CD4-positive, CD25-positive, alpha-beta regulatory T cell (primary cell): ENCODE measurements at places on chromosomes 4 and X. TPM values are rescaled to one million over a fixed set of nuclear protein-coding genes. Genes with fewer than 3 reads are reported as not detected.
A peak's percentile ranks its signal among the peaks of the same experiment; 100 is the strongest.

ADGRG2 gene
- not detected for total RNA-seq

TMEM35A gene
- total RNA-seq: not detected

ATP1B4 gene
- not detected for total RNA-seq

NAP1L5 gene
- total RNA-seq: 9.0 TPM

DNA sequence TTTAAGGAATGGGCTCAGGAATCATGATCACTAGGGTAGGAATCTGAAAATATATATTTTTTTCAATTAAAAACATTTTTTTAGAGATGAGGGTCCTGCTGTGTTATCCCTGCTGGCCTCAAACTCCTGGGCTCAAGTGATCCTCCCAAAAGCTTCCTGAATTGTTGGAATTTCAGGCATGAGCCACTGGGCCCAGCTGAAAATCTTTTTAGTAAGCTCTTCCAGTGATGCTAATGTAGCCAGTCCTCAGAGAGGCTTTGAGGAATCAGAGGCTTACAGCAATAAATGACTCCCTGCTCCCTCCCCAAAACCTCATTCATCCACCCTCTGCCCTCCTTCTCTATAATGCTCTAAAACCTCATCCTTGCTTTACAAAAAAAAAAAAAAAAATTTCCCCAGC lies 129.5 kb downstream of the ZIC3 start:
- H3K36me3 ChIP-seq: no peaks in the 10 kb centered on the region
- no peak overlapping the region for H3K4me3 ChIP-seq
- no peak for DNase-seq
- no peaks in the 10 kb centered on the region for H3K4me1 ChIP-seq
- no peaks in the 10 kb centered on the region for H3K27me3 ChIP-seq

- DNase-seq: no peak
- H3K36me3 ChIP-seq: no peaks in the 10 kb centered on the region
- no peak overlapping the region for H3K4me3 ChIP-seq
- no peak overlapping the region for H3K27ac ChIP-seq
- no peaks in the 10 kb centered on the region for H3K27me3 ChIP-seq
- no peaks in the 10 kb centered on the region for H3K4me1 ChIP-seq
Measured at GRCh38 chrX:140983730-140984129, 18.7 kb upstream of the SPANXB1 start.

DNA sequence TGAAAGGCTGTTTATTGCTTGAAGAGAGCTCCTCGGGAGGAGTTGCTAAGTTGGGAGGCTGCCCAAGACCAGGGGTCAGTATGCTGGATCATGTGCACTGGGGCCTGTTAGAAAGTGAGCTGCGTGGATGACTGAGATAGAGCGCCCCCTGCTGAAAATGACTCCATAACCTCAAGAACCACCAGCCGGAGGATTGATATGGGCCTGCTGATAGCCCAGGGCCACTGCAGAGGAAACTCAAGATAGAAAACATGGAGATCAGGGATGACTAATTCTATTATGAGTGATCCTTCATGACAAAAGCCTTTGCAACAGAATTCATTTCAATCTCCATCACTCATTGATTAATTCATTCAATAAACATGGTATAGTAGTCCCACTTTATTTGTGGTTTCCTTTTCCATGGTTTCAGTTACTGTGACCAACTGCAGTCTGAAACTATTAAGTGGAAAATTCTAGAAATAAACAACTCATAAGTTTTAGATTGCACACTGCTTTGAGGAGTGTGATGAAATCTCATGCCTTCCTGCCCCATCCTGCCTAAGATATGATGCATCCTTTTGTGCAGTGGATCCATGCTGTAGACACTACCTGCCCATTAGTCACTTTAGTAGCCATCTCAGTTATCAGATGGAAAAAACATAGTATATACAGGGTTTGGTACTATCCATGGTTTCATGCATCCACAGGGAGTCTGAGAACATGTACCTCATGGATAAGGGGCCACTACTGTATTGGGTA lies 126.7 kb upstream of the MBNL3 start:
- no peaks in the 10 kb centered on the region for H3K27me3 ChIP-seq
- H3K27ac ChIP-seq: no peak overlapping the region
- no peaks in the 10 kb centered on the region for H3K4me1 ChIP-seq
- H3K36me3 ChIP-seq: no peaks in the 10 kb centered on the region

GRCh38 chr4:159010563-159011260 lies 92.2 kb upstream of the RAPGEF2 start:
- no peaks in the 10 kb centered on the region for H3K4me1 ChIP-seq
- no peak for DNase-seq
- no peak overlapping the region for H3K27ac ChIP-seq
- no peaks in the 10 kb centered on the region for H3K36me3 ChIP-seq
- peaks cover 4% of the 10 kb centered on the region for H3K27me3 ChIP-seq

- H3K4me1 ChIP-seq: no peaks in the 10 kb centered on the region
- H3K27me3 ChIP-seq: no peaks in the 10 kb centered on the region
- no peaks in the 10 kb centered on the region for H3K36me3 ChIP-seq
- no peak overlapping the region for H3K4me3 ChIP-seq
Measured at GRCh38 chrX:111823703-111824102, 52.3 kb upstream of the TRPC5OS start.

DNA sequence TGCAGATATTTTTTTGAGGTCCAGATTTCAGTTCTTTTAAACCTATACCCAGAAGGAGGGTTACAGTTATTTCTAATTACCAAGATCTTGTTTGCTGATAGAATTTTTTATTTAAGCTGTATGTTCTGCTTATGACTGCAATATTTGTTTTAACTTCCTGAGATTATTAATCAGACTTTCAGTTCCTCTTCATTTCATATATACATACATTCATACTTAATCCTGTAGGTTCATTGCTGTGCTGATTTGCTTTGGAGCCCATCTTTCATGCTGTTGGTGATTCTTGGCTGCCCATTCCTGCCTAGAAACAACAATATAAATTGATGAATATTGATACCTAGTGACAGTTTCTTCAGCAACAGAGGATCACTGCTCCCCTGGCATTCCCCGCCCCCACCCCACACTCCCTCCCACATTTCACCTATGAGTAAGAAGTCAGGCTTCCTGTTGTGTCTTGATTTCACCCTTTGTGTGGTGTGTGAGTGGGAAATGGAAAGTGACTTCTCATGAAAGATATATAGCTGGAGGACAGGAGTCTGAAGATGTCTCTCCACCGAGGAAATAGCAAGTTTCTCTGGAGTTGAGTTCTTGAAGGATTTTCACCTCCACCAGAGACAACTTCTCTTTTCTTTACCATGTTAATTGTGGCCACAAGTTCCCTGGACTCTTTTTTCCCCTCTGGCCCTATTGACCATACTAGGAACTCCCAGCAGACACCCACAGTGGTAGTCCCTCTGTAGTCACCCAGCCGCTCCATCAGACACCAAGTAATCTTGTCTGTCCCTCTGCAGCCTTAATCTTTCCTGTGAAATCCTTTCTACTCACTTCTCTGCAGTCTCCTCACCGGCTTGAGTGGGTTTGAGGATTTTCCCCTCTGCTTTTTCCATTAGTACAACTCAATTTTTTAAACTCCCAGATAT lies 118.4 kb downstream of the ASB9 start:
- no peaks in the 10 kb centered on the region for H3K36me3 ChIP-seq
- peaks cover 10% of the 10 kb centered on the region for H3K4me1 ChIP-seq
- H3K4me3 ChIP-seq: peak overlapping the region; percentile 50
- H3K27me3 ChIP-seq: no peaks in the 10 kb centered on the region
- H3K27ac ChIP-seq: no peak overlapping the region
- DNase-seq: no peak

GRCh38 chr4:156321203-156321602 lies 367.5 kb upstream of the CTSO start:
- H3K27me3 ChIP-seq: no peaks in the 10 kb centered on the region
- no peak overlapping the region for H3K27ac ChIP-seq
- H3K4me3 ChIP-seq: no peak overlapping the region
- no peak for DNase-seq
- H3K4me1 ChIP-seq: no peaks in the 10 kb centered on the region
- no peaks in the 10 kb centered on the region for H3K36me3 ChIP-seq

- no peak overlapping the region for H3K27ac ChIP-seq
- H3K36me3 ChIP-seq: no peaks in the 10 kb centered on the region
- H3K4me3 ChIP-seq: no peak overlapping the region
- DNase-seq: no peak
Measured at GRCh38 chr4:53592686-53593501, 1.6 kb upstream of the LNX1 start.

DNA sequence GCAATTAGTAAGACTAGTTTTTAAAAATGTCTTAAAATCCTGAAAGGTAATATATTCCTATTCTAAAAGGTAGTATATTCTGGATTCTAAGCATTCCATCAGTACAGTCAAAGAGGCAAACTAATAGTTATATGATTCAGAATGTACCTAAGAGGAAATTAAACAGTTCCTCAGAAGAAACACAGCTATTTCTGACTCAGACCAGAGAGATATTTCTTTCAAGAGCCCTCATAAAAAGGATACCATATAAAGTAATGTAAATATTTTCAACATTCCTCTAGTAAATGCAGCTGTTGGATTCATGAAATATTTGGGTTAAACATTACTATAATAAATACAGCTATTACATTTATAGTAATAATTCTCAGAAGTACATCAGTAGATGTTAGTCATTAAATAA lies 358.3 kb downstream of the MAGEB5 start:
- DNase-seq: no peak
- no peaks in the 10 kb centered on the region for H3K4me1 ChIP-seq
- H3K4me3 ChIP-seq: no peak overlapping the region

DNA sequence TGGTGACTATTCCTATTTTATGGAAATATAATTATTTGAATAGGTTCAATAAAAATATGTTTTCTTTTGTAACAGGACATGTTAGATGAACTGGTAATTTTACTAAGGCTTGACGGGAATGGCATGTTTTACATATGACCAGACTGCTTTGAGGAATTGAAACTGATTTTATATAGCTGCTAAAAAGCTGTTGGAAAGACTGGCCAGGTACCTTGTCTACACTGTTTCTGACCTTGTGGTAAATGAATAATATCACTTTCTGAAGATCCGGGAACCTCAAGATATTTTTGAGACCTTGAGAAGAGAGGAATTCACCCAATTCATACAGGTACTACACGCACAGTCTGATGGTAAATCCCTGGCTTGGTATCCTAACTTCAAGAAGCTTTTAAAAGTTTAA lies 42.1 kb upstream of the USP46 start:
- H3K4me1 ChIP-seq: no peaks in the 10 kb centered on the region
- no peaks in the 10 kb centered on the region for H3K36me3 ChIP-seq
- no peak overlapping the region for H3K27ac ChIP-seq
- no peak for DNase-seq
- no peak overlapping the region for H3K4me3 ChIP-seq

DNA sequence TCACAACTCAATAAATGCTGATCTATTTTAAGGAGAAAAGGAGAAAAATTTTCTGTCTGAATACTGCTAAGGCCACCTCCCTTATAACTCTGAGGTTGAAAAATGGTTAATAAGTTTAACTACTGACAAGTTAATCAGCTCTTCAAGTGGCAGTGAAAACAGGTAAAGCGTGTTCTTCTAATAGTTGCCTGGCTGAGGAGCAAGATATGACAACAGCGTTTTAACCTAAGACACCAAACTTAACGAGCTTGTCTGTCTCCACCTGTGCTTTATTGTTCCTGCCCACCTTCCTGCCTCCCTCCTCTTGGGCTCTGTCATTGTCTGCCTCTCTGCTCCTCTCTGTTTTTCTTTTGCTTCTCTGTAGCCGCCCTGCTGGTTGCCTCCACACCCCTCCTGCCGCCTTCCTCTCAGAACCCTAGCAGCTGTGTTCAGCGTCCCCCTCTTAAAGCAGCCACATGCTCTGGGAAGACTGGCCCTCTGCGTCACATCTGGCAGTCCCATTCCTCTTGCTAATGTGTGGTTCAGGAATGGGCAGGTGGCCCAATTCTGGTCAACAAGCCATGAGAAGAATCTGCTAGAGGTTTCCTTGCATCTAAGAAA lies 4.3 kb upstream of the TSPAN5 start:
- peak overlapping the region; percentile 96 for H3K27ac ChIP-seq
- no peaks in the 10 kb centered on the region for H3K36me3 ChIP-seq
- peak; percentile 83 for DNase-seq
- H3K4me1 ChIP-seq: peaks cover 60% of the 10 kb centered on the region

DNA sequence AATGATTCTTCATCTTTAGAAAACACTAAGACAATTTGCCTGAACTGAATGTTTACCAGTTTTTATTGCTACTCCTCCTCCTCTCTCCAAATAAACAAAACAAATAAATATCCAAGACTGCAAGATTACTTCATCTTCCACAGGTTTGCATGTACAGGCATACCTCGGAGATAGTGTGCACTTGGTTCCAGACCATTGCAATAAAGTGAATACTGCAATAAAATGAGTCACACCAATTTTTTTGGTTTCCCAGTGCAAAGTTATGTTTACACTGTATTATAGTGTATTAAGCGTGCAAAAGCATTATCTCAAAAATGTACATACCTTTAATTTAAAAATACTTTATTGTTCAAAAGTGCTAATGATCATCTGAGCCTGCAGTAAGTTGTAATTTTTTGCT lies 53.3 kb downstream of the FBXL5 start:
- H3K36me3 ChIP-seq: peaks cover 16% of the 10 kb centered on the region
- H3K4me1 ChIP-seq: no peaks in the 10 kb centered on the region
- no peak overlapping the region for H3K27ac ChIP-seq
- DNase-seq: no peak

GRCh38 chr4:174592985-174593335 lies 70.7 kb upstream of the HPGD start:
- H3K27me3 ChIP-seq: no peaks in the 10 kb centered on the region
- no peaks in the 10 kb centered on the region for H3K36me3 ChIP-seq
- no peaks in the 10 kb centered on the region for H3K4me1 ChIP-seq
- H3K4me3 ChIP-seq: no peak overlapping the region

DNA sequence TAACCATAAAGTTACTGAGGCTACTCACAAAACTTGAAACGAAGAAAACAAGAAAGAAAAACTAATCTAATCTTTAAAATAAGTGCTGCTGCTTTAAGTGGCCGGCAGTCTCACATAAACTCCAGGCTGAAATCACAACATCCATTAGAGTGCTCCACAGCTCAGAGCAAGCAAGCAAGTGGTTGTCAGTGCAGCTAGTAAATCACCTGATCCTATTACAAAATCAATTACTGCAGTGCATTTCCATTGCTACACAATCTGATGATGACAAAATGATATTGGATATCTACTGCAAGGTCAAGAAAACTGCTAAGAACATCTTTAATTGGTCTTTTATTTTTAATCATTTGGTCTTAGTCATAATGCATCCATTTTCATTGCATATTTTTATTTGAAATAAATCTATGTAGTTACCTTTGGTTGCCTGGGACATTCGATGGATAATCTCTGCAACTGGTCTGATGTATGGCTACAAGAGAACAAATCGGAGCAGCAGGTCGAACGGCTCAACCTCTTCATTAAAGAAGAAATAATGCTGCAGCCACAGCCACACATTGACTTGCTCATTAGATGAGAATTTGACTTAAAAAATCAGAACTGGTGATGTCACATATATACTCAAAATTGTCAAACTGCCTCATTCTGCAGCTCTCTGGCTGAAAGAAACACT lies 87.7 kb downstream of the FBXW7 start:
- DNase-seq: no peak
- H3K36me3 ChIP-seq: peaks cover 3% of the 10 kb centered on the region
- H3K4me3 ChIP-seq: no peak overlapping the region
- H3K27ac ChIP-seq: no peak overlapping the region
- no peaks in the 10 kb centered on the region for H3K27me3 ChIP-seq

- DNase-seq: no peak
- peaks cover 10% of the 10 kb centered on the region for H3K4me1 ChIP-seq
- no peak overlapping the region for H3K27ac ChIP-seq
- H3K4me3 ChIP-seq: no peak overlapping the region
Measured at GRCh38 chr4:44446191-44446590, 2.4 kb downstream of the KCTD8 start.
